Upper lobe of right lung (tissue), 1 donor: ENCODE measurements at places on chromosomes 7 and 10.
A peak's percentile ranks its signal among the peaks of the same experiment; 100 is the strongest.

- peak overlapping the region; percentile 11 for H3K27ac ChIP-seq
- H3K36me3 ChIP-seq = no peaks in the 10 kb centered on the region
- no peak for DNase-seq
- no peak overlapping the region for H3K4me3 ChIP-seq
- H3K4me1 ChIP-seq = no peaks in the 10 kb centered on the region
These were observed 58.8 kb downstream of the CREM start for GRCh38 chr10:35185260-35186034.

DNA sequence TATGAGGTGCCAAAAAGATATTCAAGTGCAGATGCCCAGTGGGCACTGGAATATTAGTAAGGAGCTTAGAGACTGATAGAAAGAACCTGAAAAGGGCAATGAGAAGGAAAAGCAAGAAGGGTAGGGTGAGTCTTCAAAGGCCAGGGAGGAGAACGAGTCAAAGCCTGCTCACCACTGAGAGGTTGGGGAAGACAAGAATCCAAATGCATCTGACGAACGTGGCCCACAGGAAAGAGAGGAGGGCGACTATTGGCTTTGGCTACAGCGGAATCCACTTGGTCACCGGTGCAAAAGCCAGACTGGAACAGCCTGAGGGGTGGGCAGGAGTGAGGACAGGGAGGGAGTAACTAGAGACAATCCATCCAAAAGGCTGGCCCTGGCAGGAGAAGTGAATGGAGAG, 216.7 kb upstream of the KLF14 start:
- H3K36me3 ChIP-seq = peaks cover 13% of the 10 kb centered on the region
- H3K4me3 ChIP-seq = no peak overlapping the region
- DNase-seq = no peak
- peaks cover 5% of the 10 kb centered on the region for H3K4me1 ChIP-seq
- H3K27me3 ChIP-seq = no peaks in the 10 kb centered on the region

DNA sequence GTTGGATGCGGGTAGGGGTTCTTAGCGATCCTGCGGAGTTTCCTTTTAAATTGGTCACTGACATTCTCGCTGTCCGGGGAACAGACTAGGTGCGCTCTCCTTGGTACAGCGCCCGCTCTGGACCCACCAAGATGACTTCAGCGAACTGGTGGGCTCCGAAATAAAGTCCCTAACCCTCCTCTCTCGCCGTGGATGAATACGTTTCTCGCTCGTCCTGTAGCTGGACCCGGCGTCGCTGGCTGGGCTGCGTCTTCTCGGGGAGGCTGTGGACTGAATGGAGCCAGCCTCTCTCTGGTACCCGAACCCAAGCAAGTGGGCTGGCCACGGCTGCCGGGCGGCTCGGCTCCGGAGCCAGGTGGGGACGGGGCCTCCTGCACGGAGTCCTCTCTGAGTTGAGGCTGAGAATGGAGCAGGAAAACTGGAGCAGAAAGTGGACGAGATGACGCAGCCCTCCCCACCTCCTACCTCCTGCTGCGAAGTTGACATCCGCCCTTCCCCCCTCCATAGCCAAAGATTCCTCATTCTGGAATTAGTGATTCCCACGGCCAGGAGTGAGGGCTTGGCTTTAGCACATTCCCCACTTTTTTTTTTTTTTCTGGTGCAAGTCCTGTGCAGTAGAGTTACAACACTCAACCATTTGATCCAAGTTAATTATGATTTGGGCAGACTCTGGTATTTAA, 1.5 kb downstream of the UNC5B start:
- H3K27me3 ChIP-seq = peaks cover 16% of the 10 kb centered on the region
- H3K4me3 ChIP-seq = peak overlapping the region; percentile 75
- no peaks in the 10 kb centered on the region for H3K36me3 ChIP-seq
- H3K4me1 ChIP-seq = peaks cover 39% of the 10 kb centered on the region

DNA sequence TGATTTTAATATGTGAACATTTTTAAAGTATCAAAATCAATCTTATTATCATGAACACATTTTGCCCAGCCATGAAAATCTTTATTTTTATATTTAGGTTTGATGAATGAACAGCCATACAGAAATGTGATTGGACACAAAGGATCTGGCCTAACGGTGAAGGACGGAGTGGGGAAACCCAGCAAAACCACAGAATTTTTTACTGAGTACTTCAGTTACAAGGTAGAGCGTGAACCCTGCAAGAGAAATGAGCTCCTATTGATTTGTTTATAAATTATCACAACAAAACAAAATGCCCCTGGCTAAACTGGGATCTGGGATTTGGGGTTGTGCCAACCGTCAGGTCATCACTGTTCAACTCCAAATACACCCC, 118.8 kb downstream of the JAZF1 start:
- H3K36me3 ChIP-seq = no peaks in the 10 kb centered on the region
- peaks cover 14% of the 10 kb centered on the region for H3K4me1 ChIP-seq
- H3K4me3 ChIP-seq = no peak overlapping the region
- H3K27me3 ChIP-seq = no peaks in the 10 kb centered on the region

GRCh38 chr10:114715171-114715670, 57.1 kb upstream of the ABLIM1 start:
- H3K4me3 ChIP-seq = no peak overlapping the region
- no peak for DNase-seq
- H3K27me3 ChIP-seq = no peaks in the 10 kb centered on the region
- H3K36me3 ChIP-seq = no peaks in the 10 kb centered on the region
- H3K4me1 ChIP-seq = peaks cover 16% of the 10 kb centered on the region

GRCh38 chr7:76244781-76245391, 43.2 kb downstream of the SRRM3 start:
- H3K27ac ChIP-seq = no peak overlapping the region
- DNase-seq = no peak
- no peaks in the 10 kb centered on the region for H3K4me1 ChIP-seq
- no peaks in the 10 kb centered on the region for H3K36me3 ChIP-seq

DNA sequence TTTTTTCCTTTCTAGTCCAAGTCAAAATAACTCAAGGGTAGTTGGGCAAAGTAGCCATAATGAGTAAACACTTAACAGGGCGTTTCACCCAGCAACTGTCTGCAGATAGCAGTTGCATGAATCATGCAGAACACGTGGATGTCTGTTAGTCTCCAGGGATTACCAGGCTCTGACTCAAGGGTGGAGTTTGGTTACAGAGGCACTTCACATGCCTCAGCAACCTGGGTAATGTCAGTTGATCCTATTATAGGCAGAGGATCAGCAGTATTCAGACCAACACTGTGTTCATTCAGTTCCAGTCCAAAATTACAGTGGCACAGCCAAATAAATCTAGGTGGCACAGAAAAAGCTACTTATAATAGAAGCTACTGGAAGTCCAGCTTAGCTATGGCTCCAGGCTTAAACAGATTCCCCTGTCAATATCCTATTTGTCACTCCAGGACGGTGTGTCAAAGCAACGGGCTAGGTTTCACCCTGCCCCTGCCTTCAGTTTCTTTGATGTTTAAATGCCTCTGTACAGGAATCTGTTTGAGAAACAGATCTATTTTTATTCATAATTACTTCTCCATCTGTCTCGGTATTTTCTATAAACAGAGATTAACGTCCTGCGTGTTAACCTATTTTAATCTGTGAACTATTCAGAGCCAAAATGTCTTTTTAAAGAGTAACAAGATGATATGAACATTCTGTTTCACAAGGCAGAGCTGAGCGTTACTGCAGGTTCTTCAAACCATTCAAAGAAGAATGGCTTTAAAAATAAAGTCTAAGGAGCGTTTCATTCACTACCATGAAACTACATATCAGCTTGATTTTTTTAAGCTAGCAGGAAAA, 162.6 kb upstream of the AKR1E2 start:
- peaks cover 11% of the 10 kb centered on the region for H3K4me1 ChIP-seq
- DNase-seq = no peak
- H3K27me3 ChIP-seq = no peaks in the 10 kb centered on the region
- peak overlapping the region; percentile 77 for H3K27ac ChIP-seq
- H3K36me3 ChIP-seq = no peaks in the 10 kb centered on the region

- H3K27me3 ChIP-seq = no peaks in the 10 kb centered on the region
- no peak overlapping the region for H3K27ac ChIP-seq
- no peaks in the 10 kb centered on the region for H3K36me3 ChIP-seq
- DNase-seq = no peak
These were observed 70.7 kb downstream of the LCOR start for GRCh38 chr10:96902731-96903358.

DNA sequence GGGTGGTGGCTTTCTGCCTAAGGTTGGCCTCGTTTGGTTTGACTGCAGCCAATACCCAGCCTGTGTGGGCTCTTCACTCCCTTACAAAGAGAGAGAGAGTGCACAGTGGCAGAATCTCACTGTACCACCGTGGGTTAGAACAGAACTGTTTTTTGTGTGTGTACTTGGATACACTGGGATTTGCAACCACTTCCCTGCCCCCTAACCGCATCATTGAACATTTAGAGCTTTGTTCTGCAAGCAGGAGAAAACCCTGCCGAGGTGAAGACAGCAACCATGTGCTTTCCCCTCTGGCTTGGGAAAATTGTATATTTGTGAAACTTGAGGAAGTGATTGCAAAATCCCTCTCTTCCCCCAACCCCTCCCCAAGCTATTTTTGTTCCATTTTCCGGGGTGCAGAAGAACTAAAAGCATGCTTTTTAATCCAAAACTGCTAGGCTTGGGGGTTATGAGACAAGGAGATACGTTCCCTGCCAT, 201.2 kb downstream of the TCF7L2 start:
- no peaks in the 10 kb centered on the region for H3K27me3 ChIP-seq
- H3K4me1 ChIP-seq = no peaks in the 10 kb centered on the region
- H3K4me3 ChIP-seq = no peak overlapping the region
- peaks cover 81% of the 10 kb centered on the region for H3K36me3 ChIP-seq
- DNase-seq = no peak
- H3K27ac ChIP-seq = no peak overlapping the region

DNA sequence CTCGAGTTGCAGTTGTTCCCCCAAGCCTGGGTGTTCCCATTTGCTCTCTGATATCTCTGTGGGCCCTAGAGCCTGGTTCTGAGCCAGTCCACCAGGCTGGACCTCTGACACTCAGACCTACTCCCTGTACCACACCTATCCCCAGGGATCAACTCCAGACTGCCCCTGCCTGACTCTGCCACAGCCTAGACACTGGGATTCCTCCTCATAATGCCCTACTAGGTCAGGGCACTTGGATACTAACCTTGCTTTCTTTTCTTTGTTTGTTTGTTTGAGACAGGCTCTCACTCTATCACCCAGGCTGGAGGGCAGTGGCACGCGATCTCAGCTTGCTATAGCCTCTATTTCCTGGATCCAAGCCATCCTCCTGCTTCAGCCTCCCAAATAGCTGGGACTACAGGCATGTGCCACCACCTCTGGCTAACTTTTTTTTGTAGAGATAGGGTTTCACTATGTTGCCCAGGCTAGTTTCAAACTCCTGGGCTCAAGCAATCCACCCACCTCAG, 30.8 kb upstream of the PDCD4 start:
- no peaks in the 10 kb centered on the region for H3K27me3 ChIP-seq
- H3K4me3 ChIP-seq = no peak overlapping the region
- H3K36me3 ChIP-seq = no peaks in the 10 kb centered on the region
